Activated CD8-positive, alpha-beta memory T cell treated with anti-CD3 and anti-CD28 coated beads, Interleukin-2, amount 50 U/mL, for 4 hours (primary cell): ENCODE measurements at places on chromosomes 2 and 18.

- no peak for DNase-seq
Observed at GRCh38 chr2:200039724-200040650, 84.6 kb downstream of the MAIP1 start.

DNA sequence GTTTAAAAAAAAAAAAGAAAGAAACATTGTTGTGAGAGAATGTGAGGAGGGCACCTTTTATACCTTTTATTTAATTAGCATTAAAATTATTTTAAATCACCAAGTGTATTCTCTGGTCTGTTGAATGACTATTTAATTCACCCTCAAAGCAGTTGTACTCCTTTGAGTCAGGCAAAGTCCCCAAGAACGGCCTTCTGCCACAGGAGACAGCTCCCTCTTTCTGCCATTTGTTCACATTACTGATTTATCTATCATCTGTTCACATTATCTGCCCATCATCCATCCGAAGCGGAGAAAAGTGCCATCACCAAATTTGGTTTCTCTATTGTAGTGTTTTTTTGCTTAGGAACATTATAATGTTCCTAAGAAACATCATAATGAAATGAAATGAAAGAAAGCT, 240.7 kb upstream of the DPP10 start:
- no peak for DNase-seq

DNA sequence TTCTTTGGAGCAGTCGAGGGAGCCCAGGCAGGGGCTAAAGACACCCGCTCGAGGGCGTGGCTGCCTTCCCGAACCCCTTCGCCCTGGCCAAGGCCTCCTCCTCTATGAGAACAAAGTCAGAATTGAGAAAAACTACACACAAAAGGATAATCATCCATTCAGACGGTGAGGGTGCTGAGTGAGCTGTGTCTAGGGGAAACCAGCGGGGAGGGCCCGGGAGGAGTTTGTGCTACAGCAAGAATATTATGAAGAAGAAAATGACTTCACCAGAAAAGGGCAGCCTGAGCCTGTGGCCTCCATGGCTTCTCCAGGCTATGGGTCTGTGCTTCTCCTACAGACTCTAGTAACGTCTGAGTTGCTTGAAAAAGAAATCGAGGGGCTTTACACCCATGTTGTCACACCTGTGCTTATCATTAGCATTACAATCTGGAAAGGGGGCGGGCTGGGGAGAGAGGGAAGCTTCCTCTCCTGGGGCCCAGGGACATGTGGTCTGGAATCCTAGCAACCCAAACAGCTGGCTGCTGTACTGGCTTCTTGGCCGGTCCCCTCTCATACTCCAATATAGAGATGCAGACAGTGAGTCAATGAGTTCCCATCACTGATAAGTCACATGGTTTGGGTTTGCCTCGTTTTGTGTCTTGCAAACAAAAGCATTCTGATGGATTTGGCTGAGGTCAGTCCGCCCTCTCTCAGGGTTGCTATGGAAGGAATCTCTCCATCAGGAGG, 52.0 kb upstream of the ARL4C start:
- no peak for DNase-seq

DNA sequence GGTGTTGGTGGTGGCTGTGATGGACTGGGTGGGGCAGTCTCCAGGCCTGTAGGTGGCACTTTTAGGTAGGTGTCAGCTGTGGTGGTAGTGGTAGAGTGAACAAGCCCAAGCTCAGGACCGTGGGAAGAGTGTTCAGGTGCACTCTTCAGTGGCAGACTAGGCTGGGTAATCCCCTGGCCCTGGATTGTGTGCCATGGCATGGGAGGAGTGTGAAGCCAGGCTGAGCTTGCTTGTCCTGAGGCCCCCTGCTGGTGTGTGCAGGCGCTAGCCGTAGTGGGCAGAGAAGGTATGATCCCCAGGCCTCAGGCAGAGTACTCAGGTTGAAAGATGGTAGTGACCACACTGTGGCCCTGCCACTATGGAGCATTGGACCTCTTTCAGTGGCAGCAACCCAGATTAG, 850.3 kb downstream of the DSC3 start:
- no peak for DNase-seq

DNA sequence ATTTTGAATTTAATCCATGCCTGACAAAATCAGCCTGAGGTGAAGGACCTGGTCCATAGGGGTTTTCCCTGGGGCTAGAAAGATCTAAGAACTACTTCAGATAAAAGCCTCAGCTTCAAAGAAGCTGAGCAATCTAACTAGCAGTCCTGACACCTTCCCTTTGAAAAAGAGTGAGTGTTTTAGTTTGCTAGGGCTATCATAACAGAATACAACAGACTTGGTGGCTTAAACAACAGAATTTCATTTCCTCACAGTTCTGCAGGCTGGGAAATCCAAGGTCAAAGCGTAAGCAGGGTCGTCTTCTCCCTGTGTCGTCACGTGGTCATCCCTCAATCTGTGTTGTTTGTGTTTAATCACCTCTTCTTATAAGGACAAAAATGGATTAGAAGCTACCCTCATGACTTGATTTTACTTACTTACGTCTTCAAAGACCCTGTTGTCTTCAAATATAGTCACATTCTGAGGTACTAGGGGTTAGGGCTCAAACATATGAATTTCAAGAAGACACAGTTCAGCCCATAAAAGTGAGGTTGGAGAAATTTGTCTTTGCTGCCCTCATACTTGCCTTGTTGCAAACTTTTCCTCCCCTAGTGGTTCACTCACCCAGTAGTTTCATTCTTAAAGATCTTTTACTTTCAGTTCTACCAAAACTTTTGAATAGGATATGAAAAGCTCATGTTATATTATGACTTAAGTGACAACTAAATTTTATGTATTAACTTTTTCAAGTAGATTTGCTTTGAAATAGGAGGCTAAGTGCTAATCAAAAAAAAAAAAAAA, 673.8 kb downstream of the ARHGAP15 start:
- no peak for DNase-seq

GRCh38 chr2:185967335-185967734, 228.7 kb downstream of the FSIP2 start:
- no peak for DNase-seq

GRCh38 chr2:225328192-225328591, 71.3 kb upstream of the NYAP2 start:
- DNase-seq = no peak

- no peak for DNase-seq
Observed at GRCh38 chr18:61216051-61216450, 117.2 kb upstream of the CDH20 start.

DNA sequence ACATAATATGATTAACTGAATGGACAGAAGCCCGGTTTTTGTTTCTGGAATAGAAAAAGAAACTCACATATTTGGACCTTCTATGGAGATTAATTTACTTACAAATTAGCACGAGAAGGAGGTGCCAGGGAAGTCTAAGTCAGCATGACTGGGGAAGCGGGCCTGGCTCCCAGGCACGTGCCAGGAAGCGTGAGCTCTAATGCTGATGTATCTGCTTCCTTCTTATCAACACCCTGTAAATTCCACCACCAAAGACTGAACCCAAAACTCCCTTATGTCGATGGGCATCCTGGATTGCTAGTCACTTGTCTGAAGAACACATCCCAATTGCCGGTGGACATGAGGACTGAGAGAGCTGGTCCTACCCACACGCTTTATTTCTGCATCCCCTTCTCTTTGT, 134.5 kb downstream of the GALNT14 start:
- no peak for DNase-seq

- no peak for DNase-seq
Observed at GRCh38 chr2:224392545-224392944, 9.4 kb downstream of the FAM124B start.

DNA sequence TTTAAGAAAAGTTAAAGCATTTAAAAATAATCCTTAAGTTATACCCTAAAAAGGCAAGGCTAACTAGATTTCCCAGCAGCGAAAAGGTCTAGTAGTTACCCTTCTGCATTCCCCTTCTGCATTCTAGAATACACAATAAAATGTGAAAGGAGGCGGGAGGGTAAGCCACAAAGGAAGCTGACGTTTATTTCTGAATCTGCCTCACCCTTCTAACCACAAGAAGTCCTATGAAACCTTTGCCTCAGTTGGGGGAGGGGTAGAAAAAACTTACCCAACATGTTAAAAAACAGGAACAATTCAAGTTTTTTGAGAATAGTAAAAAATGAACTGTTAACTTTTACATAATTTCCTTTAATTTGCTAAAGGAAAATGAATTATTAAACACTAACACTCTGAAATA, 11.3 kb downstream of the STK17B start:
- DNase-seq = peak; percentile 50

- no peak for DNase-seq
Observed at GRCh38 chr2:85935170-85935745, 46.5 kb upstream of the ST3GAL5 start.

DNA sequence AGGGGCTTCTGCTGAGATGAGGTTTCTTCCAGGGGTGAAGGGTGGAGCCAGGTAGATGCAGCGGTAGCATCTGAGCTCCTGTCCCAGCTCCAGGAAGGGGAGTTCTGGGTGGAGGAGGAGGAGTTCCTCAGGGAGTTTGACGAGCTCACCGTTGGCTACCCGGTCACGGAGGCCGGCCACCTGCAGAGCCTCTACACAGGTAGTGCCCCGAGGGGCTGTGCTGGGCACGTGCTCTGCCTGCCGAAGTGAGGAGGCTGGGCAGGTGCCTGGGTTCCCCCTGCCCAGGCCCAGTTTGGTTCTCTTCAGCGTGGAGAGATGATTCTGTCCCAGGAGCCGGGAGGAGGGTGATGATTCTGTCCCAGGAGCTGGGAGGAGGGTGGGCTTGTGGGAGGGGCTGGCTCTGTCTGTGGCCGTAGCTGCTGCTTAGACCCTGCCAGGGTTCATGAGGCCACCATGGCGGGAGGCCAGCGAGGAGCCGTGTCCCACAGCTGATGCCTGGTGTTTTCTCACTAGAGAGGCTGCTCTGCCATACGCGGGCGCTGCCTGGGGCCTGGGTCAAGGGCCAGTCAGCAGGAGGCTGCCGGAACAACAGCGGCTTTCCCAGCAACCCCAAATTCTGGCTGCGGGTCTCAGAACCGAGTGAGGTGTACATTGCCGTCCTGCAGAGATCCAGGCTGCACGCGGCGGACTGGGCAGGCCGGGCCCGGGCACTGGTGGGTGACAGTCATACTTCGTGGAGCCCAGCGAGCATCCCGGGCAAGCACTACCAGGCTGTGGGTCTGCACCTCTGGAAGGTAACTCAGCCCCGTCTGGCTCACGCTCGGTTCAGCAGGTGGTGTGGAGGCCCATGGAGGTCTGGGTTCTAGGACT, 8.2 kb downstream of the CAPN10 start:
- peak; percentile 13 for DNase-seq

DNA sequence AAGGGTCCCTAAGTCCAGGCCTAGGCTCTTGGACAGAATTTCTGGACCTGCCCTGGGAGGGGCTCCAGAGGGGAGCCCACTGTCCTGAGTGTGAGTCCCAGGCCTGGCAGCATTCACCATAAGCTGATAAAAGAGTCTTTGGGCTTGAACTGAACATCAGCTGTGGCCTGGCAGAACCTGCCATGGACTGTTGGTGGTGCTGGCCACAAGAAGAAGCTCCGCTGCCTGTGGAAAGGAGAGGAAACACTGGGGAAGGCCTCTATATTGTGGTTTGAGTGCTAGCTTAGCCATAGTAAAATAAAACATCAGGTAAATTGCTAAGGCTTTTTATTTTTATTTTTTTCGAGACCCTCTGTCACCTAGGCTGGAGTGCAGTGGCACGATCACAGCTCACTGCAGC, 20.9 kb upstream of the BAZ2B start:
- DNase-seq = no peak

DNA sequence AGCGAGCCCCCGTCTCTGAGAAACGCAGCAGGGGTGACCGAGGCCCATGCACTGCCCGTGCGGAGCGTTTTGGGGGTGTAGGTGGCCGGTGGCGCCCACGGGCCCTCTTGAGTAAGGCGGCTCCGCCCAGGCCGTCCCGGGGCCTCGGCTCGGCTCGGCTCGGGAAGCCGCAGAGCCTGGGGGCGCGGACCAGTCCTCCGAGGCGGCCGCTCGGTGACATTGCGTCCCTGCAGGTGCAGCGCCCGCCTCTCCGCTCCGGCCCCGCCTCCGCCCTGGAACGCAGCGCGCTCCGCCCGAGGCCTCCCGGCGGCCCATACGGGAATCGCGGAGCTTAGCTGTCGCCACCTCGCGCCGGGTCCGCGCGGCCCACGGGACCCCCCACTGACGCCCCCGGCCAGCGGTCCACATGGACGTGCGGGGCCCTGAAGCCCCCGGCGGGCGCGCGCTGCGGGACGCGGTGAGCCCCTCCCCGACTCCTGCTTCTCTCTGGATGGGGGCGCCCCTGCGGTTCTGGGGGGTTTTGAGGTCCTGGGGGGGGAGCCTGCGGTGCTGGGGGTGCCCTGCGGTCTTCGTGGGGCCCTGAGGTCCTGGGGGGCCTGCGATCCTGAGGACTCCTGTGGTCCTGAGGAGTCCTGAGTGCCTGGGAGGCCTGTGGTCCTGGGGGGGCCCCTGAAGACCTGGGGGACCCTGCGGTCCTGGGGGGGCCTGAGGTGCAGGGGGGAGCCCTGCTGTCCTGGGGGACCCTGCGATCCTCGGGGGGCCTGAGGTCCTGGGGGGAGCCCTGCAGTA, at the start of gene HSBP1L1:
Gene HSBP1L1, plus strand, starts transcription at position 314 of the 789 bp plus-strand sequence. Its CDS starts 93 bp downstream, at position 407.
- DNase-seq = peak; percentile 63

DNA sequence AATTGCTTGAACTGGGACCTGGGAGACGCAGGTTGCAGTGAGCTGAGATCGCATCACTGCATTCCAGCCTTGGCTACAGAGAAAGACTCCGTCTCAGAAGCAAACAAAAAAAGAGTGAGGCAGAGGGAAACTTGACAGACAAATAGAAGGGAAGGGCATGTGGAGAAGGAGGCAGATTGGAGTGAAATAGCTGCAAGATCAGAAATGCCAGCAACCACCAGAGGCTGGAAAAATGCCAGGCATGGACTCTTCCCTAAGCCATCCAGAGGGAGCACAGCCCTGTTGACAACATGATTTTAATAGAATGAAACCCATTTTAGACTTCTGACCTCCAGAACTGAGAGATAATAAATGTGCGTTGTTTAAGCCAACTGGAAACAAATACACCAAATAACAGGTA, 447.2 kb upstream of the SPHKAP start:
- DNase-seq = no peak

GRCh38 chr2:203077451-203077850, 62.8 kb downstream of the NBEAL1 start:
- no peak for DNase-seq

- no peak for DNase-seq
Observed at GRCh38 chr2:177165061-177165583, 47.5 kb upstream of the HNRNPA3 start.

GRCh38 chr2:60569680-60570111, 16.2 kb upstream of the BCL11A start:
- no peak for DNase-seq

DNA sequence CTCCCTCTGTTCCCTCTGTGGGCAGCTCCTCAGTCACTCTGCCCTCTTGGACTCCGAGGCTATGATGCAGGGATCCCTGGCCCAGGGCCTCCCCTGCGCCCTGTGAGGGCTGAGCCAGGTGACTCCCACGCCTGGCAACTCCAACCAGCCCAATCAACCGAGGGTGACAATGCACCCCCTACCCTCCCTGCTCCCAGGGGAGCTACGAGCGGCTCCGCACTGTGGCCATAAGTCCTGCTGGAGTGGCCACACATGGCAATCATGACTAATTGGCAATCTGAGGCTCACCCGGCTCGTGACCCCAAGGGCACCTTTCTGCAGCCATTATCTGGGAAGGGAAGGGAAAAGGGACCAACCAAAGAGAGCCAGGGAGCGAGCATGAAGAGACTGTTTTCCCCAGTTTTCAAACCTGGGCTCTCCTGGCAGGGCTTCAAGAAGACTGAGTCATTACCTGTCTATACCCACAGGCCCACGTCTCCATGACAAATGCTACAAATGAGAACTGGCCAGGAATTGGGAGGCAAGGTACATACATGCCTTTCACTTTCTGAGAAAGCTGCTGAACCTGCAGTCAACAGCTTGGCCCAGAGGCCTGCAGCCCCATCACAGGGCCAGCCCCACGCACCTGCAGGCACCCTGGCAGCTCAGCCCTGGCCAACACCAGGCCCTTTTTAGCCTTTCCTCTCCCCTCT, 45.1 kb downstream of the RPL31 start:
- DNase-seq = no peak
